ENCODE measurements at places on chromosomes 7 and 10.

- DNase-seq, result no peak
These were observed 72.2 kb downstream of the MCU start for GRCh38 chr10:72764151-72764550.

GRCh38 chr7:29510028-29510427, 53.6 kb upstream of the PRR15 start:
- DNase-seq, result no peak

- no peak for DNase-seq
These were observed 52.1 kb downstream of the RBM17 start for GRCh38 chr10:6140965-6141295.

DNA sequence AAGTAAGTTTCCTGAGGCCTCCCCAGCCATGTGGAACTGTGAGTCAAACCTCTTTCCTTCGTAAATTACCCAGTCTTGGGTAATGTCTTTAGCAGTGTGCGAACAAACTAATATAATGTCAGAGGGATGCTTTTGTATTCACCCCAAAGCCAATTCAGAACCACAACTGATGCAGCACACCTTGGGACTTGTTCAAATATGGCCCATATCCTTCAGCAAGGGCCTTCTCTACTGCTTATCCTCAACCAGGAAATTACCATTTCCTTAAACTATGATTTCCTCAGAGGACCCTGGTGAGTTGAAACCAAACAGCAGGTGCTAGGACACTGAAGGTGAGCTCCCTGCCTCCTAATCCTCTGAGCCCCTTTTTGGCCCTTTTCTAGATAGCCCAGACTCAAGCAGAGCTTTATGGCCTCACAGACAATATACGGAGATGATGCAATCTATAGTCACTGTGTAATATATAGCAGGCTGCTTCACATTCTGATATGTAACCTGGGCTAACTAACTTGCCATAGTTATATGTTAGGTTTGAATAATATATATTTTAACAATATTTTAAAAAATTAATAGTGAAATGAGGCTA, 15.2 kb downstream of the SRI start:
- no peak for DNase-seq

- DNase-seq, result no peak
These were observed 177.2 kb upstream of the DKK1 start for GRCh38 chr10:52136921-52137320.

DNA sequence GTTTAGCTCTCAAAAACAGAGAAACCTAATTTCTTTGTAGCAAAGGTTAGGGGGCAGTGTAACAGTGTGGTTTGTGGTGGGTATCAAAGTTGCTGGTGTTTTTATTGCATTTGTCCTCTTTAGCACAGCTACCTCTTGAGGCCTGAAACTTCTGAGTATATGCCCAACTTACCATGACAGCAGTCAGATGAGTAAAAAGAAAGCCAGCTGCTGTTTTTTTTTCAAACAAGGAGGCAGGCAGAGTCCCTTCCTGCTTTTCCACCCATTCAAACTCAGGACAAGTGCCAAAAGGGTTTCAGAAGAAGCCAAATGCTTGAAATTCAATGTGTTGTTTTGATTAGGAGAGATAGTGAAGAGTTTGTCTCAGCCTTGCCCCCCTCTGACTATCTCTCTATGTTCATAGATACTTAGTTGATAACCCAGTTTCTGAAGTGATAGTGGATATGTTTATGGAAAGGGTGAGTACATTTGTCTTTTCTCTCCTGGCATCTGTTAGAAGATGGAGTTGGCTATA, 23.1 kb downstream of the GBF1 start:
- DNase-seq, result no peak

DNA sequence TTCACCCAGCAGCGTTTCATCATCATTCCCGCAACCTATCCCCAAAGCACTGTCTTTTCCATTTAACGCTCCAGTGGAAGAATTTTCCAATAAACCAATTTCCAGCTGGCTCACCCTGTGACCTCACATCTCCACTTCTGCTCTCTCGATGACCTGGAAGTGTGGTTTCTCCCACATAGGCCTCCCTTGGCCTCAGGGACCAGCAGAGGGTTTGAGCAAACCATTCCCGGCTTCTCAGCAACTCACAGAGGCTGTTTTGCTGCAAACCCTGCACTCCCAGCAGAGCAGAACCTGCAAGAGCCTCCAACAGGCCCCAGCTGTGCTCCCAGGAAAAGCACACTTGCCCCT, 523.0 kb upstream of the FOXK1 start:
- no peak for DNase-seq

GRCh38 chr7:37289781-37290180, 158.9 kb downstream of the ELMO1 start:
- DNase-seq, result no peak

DNA sequence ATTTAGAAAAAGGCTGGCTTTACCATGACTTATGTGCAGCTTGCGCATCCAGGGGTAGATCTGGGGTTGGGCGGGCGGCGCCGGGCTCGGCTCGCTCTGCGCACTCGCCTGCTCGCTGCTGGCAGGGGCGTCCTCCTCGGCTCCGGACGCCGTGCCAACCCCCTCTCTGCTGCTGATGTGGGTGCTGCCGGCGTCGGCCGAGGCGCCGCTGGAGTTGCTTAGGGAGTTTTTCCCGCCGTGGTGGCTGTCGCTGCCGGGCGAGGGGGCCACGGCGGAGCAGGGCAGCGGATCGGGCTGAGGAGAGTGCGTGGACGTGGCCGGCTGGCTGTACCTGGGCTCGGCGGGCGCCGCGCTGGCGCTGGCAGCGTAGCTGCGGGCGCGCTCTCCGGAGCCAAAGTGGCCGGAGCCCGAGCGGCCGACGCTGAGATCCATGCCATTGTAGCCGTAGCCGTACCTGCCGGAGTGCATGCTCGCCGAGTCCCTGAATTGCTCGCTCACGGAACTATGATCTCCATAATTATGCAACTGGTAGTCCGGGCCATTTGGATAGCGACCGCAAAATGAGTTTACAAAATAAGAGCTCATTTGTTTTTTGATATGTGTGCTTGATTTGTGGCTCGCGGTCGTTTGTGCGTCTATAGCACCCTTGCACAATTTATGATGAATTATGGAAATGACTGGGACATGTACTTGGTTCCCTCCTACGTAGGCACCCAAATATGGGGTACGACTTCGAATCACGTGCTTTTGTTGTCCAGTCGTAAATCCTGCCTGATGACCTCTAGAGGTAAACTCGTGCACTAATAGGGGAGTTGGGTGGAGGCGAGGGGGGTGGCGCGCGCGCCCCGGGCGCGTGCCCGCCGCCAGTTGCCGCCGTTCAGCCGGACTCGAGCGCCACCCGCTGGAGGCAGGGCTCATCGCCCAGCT, at the start of gene HOXA5:
HOXA5 (minus strand) TSS at position 659 of the 927 bp plus-strand sequence; CDS start at position 585, 74 bp downstream.
- DNase-seq, result peak; percentile 86

DNA sequence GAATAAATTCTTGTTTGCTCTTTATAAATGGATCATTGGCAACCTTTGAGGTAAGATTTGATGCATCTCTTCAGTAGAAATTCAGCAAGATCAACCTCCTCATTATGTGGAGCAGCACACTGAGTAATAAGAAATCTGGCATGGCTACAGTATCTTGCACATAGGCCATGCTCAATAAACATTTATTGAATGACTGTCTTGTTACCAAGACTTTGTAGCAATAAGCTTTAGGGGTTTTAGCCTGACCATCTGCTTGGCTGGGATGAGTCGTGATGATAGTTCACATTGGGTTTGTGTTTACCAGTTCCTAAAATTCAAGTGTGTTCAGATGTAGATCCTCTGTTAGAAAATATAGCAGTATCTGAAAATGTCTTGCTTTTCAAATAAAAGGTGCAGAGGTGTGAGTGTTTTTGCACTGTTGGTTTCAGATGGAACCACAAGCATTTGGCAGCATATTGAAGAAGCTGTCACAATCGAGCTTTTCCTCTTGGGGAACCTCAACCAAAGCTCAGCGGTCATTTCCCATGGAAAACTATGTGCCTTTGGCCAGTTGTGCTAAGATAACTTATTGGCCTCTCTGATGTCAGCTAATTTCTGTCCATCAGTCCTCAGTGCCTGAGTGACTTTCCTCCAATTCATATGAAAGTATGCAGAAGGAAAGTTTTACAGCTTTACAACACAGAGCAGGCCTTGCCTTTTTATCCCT, 442.6 kb downstream of the GFRA1 start:
- no peak for DNase-seq

DNA sequence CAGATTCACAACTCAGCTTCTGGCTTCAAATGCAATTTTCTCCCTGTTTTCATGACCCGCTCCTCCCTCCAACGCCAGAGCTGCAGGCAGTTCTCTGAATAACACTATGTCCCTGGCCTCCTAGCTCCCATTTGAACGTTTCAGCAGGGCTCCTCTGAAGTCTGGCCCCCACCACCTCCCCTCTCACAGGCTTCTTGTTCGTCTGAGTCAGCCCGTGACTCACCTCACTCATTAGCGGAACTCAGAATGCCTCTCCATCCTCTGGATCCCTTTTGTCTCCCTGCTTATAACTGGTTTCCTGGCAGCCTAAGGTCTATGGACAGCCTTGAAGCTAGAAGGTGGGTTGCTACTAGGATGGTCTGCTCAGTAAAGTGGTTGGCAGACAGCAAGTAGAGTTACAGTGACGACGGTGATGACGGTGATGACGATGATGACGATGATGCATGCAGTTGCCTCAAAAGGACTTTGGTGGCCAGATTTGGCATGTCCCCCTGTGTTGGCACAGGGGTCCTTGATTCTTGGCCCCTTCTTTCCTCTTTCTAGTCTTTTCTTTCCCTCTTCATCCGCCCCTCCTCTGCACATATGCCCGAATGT, 83.3 kb upstream of the MKLN1 start:
- no peak for DNase-seq
